ENCODE measurements at places on chromosomes 3 and 15. TPM values are rescaled to one million over a fixed set of nuclear protein-coding genes. Genes with fewer than 3 reads are reported as not detected.

The SEMA3B gene
- 242 TPM for total RNA-seq

The TMC3 gene
- not detected for total RNA-seq

The GOLGA6L4 gene
- 3.8 TPM for total RNA-seq

The MAP1A gene
- total RNA-seq, result 3.8 TPM

The ZNF80 gene
- total RNA-seq, result 0.09 TPM

The TRPM1 gene
- not detected for total RNA-seq

The TYRO3 gene
- 2.5 TPM for total RNA-seq

The TBL1XR1 gene
- total RNA-seq, result 46.1 TPM

The NRG4 gene
- not detected for total RNA-seq

The CELF6 gene
- 1.6 TPM for total RNA-seq

The TRNT1 gene
- total RNA-seq, result 17.9 TPM

The TRA2B gene
- total RNA-seq, result 94.3 TPM

The CLDN16 gene
- 1.7 TPM for total RNA-seq

The LMAN1L gene
- not detected for total RNA-seq

The TMEM212 gene
- total RNA-seq, result 3.1 TPM

The ELL3 gene
- total RNA-seq, result 4.0 TPM

The SEC22A gene
- 22.5 TPM for total RNA-seq

The LEKR1 gene
- 1.2 TPM for total RNA-seq

The GOLGA6B gene
- not detected for total RNA-seq

The ZNF385D gene
- total RNA-seq, result 0.20 TPM

The ANKRD63 gene
- not detected for total RNA-seq

The GOLGA6L7 gene
- total RNA-seq, result not detected

The RMDN3 gene
- total RNA-seq, result 101 TPM

The CPA3 gene
- 61.5 TPM for total RNA-seq

The BFSP2 gene
- not detected for total RNA-seq

The MELTF gene
- total RNA-seq, result 3.0 TPM

The ZNF502 gene
- total RNA-seq, result 1.0 TPM

The GPR176 gene
- total RNA-seq, result 3.4 TPM

The MYLK gene
- 268 TPM for total RNA-seq

The GP9 gene
- total RNA-seq, result 0.47 TPM

The LRRN1 gene
- 1.0 TPM for total RNA-seq
